ENCODE measurements at places on chromosomes 7 and 10.

GRCh38 chr7:95859429-95859828 is 87.1 kb downstream of the DYNC1I1 start:
- peak; percentile 29 for DNase-seq

GRCh38 chr7:159112136-159113011 is 32.3 kb downstream of the VIPR2 start:
- DNase-seq, result no peak

DNA sequence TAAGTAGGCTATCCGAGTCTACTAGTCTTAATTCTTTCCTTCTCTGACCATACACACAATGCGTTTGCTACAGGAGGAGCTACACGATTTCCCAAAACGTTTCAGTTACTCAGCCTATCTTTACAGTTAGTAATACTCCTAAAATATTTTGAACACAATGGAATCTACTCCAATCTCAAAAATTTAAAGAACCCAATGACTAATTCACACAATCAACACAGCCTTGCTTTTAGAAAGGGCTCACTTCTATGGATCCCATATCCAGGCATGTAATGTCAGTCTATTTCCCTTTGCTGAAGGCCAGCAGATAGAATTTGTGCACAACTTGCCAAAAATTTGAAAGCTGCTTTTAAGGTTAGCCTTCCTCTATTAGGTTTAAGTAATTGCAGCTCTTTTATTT is 107.2 kb downstream of the VPS41 start:
- DNase-seq, result no peak

GRCh38 chr7:148953676-148954075 is 69.6 kb upstream of the EZH2 start:
- DNase-seq, result no peak

DNA sequence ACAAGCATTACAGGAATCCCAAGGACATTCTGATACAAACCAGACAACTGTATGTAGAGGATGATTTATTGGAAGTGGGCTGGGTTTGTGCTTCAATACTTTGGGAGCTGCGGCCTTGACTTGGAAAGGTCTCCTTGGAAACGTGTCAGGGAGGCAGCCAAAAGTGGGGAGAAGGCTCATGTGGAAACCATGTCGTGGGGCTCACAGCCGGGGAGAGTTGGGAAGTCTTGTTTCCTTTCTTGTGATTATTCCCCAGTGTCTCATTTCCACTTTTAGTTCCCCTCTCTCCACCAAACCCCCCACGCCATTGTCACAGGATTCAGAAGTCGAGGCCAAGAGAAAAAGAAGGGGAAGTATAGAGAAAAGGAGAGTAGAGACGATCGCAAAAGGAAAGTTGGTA is 53.9 kb upstream of the SFMBT2 start:
- DNase-seq, result no peak

GRCh38 chr10:119567978-119568377 is 25.5 kb upstream of the RGS10 start:
- DNase-seq, result no peak

DNA sequence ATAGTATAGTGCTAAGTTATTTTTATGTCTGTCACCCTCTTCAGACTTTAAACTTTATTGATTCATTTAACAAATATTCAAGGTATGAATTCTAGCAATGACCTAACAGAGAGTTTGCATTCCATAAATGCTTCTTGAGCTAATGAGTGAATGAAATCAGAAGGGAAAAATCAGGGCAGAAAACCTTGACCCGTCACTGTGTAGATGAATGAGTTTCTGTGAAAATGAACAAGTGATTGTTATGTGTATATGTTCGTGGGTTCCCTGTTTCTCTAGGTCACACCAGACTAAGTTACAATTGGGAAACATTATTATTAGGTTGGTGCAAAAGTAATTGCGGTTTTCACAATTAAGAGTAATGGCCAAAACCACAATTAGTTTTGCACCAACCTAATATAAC is 30.1 kb downstream of the APBB1IP start:
- DNase-seq, result no peak

GRCh38 chr7:37920849-37921805 is 687 bp downstream of the EPDR1 start:
- no peak for DNase-seq

Data from fibroblast of skin of left biceps (primary cell).